ENCODE measurements at places on chromosomes 11 and 22.

GRCh38 chr11:106496677-106497076, 419.2 kb downstream of the AASDHPPT start:
- DNase-seq, result no peak

GRCh38 chr11:21896216-21896615, 296.7 kb upstream of the ANO5 start:
- DNase-seq, result no peak

- DNase-seq, result no peak
Observed at GRCh38 chr22:38258895-38259294, 13.9 kb downstream of the TMEM184B start.

DNA sequence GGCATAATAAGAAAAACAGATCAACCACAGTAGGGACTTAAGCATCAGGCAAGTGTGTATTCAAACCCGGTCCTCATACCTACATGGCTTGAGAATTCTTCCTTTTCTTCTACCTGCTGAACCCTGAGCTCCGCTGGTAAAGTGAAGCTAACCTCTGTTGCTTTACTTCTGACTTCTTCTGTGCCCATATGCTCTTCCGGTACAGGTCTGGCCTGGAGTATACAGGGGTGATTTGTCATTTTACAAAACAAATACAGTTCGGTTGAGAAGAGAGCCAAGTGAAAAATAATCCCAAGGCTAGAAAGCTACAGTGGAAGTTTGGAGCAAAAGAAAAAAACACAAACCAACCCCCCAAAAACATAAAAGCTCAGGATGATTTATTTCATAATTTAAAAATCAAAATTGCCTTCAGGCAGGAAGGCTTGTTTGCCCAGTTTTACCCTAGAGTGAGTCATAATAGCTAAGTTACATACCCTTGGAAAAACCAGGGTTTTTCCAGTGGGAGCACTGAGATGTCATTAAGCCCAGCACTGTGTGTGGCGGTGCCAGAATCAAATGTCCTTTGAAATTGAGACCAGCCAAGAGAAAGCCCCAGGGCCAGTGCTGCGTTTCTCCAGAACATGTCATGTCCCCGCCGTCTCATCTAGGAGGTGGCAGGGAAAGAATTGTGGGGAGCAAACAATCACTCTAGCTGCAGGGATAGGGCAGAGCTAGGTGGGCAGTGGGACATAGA, 305.5 kb upstream of the ISX start:
- DNase-seq, result no peak

- peak; percentile 1 for DNase-seq
Observed at GRCh38 chr11:30914143-30914762, 328.1 kb upstream of the MPPED2 start.

DNA sequence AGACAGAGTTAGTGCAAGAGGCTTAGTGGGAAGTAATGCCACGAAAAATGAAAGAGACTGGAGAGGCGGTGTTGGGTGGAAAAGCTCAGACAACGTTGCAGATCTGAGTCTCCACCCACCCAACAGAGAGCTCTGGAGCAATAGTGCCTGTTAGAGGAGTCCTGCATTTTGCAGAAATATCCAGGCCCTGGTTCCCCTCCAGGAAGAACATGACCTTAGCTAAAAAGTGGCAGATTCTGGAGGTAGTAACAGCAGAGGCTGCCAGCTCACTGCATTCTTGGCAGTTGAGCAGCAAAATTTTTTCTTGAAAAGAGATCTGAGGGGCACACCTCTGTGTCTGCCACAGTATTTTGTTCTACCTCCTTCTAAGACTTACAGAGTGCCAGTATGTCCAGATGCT, 27.7 kb upstream of the BIRC3 start:
- DNase-seq, result no peak

DNA sequence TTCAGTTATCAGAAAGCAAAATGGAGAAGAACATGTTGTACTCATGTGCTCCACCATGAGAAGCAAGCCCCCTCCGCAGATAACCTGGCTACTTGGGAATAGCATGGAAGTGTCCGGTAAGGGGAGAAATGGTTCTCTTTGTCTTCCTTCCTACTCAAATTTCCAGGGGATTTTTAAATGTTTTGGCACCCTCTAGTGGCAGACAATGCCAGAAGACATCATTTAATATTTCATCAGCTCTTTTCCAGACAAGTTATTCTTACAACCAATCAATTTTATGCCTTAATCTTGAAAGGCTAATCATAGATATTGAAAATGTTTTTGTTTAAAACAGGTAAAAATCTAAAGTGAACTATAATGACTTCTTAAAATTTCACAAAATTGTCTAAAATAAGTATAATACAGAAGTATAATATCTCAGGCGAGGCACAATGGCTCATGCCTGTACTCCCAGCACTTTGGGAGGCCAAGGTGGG, 15.7 kb downstream of the CRTAM start:
- DNase-seq, result peak; percentile 79

- DNase-seq, result no peak
Observed at GRCh38 chr11:98589967-98590366, 430.8 kb upstream of the CNTN5 start.

DNA sequence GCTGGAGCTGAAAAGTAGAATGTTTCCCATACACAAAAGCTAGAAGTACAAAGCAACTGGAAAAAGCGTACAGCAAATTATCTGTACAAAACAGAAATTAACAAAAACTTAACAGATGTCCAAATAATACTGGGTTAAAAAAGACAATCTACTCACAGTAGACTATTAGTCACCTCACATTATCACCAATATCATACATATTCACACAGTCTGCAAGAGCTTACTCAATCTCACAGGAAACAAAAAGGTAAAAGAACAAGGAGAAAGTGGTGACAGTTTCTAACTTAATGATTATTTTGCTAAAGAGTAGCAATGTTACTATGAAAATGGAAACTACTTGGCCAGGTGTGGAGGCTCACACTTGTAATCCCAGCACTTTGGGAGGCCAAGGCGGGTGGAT, 11.9 kb downstream of the CELF1 start:
- DNase-seq, result no peak

DNA sequence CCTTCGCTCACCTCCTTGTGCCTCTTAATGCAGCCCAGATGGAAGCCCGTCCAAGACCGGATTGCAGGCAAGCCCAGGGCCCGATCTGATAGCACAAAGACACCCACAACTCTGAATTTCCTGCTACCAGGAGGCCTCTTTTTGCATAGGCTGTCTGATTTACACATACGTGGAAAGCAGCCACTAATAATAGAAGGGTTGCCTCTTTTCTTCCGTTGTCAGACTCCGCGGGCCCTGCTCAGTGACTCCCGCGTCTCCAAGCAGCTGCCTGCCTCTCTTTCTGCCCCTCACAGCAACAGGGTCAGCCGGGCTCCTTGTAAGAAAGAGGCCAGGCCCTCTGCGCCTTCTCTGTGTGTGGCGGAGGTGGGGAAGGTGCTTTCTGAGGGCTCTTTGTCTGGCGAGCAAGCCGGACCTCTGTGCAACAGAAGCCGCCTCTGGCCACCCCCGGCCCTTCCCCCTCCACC, 26.7 kb downstream of the FLI1 start:
- DNase-seq, result no peak

DNA sequence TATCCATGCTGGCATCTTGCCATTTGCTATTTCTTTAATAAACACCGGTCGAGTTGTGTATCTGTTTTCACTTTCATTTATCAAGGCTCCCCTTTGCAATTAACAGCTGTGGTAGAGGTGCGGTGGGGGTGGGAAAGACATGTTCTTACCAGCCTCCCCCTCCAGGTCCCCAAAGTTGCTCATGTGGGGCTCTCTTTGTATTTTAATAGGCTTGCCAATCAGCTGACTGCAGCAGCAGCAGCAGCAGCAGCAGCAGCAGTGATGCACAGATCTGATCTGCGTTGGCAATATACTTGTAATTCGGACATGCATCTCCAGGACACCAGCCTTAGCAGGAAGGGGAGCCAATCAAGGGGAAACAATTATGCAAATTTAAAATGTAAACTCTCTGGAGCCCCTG, 40.3 kb upstream of the E2F8 start:
- DNase-seq, result no peak

DNA sequence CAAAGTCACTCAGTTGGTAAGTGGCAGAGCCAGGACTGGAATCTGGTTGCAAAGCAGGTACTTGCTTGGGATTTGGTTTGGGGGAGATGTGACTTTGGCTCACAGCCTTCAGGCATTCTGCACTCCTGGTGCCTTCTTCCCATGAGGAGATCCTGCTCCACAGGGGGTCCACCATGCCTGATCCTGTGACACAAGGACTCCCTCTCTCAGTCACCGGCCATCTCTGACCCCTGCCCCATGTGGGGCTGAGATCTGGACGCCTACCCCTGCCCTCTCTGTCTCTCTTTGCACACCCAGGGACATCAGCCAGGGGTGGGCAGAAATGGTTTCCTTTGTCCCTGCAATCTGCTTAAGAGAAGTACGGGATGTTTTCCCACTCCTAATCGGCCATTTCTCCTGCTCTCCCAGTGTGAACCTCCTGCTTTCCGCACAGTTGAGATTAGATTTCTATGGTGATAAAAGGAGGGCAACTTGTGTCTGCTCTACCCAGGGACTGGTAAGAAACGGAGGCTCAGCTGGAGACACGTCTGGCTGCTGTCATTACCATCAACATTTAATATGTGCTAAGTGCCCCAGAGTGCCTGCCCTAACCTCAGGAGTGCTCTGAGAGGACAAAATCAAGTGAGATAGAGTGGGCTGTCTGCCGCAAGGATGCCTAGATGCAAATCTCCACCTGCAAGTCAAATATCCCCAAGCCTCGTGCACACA, 11.1 kb upstream of the FXYD6 start:
- no peak for DNase-seq

- no peak for DNase-seq
Observed at GRCh38 chr11:78504708-78505107, 70.0 kb downstream of the NARS2 start.

GRCh38 chr11:42957831-42958230, 354.0 kb upstream of the API5 start:
- no peak for DNase-seq

- no peak for DNase-seq
Observed at GRCh38 chr11:76955459-76956114, 78.6 kb upstream of the B3GNT6 start.

DNA sequence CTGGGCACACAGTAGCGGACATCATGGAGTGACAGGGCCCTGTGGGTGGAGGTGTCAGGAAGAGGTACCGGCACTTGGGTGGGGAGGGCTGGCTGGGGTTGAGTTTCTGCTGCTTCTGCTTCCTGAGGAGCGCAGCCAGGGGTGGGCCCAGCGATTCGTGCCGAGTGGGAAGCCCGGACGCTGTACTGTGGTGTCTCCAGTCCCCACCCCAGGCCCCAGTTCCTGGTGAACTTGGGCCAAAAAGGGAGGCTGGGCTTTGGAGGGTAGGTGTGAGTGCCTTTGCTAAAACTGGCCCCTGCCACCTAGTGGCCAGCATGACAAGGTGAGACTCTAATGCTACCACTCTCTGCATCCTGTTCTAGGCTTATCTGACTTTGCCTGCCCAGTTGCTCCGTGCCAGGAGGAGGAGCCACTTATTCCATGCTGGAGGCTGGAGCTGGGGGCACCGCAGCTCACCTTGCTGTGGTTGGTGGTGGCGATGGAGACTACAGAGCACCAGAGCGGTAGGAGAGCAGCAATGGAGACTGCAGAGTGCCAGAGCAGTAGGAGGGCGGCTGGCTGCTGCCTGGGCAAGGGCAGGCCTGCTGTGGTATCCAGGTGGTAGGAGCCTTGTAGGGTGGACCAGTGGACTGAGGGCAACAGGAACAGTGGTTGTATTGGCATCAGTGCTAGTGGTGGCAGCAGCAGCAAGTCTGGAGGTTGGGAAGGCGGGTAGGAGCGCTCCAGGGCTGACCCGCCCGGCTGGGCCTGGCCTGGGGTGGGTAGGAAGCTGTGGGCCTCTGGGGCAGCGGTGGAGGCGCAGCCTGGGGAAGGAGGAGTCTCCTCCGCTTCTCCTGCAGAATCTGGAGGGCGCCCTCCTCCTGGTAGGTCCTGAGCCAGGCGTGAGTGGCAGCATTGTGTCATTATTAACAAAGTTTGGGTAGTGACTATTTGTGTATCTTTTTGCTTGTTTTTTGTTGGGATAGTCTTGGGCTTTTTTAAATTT, 2.2 kb upstream of the RFPL2 start:
- DNase-seq, result peak; percentile 48

GRCh38 chr11:6850526-6850925, 5.0 kb downstream of the OR10A5 start:
- no peak for DNase-seq

GRCh38 chr11:113675003-113675561, 31.0 kb downstream of the TMPRSS5 start:
- DNase-seq, result peak; percentile 72

DNA sequence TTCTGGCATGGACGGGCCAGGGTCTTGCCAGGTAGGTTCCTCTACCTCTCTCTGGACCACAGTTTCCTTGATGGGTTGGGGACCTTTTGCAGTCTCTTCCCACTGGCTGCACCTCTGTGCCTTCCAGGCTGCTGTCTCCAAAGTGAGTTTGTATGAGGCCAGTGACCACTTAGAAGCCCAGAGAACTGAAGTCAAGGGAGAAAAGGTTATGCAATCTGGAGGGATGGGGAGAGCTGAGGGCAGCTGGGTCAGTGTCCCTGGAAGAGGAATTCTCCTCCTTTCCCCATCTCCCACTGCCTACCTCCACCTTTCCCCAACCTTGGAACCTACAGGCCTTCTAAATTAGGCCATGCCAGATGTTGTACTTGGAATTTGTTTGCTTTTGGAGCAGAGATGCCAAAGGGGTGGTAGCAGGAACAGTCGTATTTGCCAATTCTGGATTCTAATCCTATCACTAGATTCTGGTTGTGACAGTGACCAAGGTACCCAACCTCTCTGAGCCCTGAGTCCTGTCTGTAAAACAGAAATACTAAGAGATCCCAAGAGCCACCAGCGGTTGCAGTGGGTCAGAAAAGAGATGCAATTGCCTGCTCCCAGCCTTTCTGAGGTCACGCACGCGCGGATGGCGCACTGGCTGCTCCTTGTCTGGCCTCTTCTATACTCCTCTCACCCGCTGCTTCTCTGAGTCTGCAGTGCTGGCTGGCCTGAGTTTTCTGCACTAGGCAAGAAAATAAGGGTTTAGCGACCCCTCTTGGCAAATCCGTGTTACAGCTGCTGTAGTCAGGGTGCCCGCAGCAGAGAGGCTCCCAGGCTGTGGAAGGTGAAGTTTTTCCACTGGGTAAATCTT, 10.7 kb upstream of the ACCSL start:
- peak; percentile 71 for DNase-seq

DNA sequence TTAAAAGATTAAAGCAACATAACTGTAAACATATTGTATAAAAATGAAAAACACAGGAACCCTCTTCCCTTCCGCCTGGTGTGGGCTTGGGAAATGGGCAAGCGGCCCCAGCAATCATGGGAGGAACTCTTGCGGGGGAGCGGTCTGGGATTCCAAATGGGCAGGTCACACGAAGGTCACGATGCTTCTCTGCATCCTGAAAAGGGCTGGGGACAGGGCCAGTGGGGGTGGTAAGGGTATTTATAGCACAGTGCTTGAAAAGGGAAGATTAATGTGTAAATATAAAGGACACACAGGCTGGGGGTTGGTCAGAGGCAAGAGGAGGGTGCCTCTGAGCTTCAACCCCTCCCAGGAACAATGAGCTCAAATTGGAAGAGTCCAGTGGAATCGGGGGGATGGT, 46.9 kb upstream of the OR4B1 start:
- DNase-seq, result no peak
